ENCODE measurements at places on chromosomes 13 and 19.

- DNase-seq, result no peak
Measured at GRCh38 chr13:66950666-66951065, 279.5 kb downstream of the PCDH9 start.

DNA sequence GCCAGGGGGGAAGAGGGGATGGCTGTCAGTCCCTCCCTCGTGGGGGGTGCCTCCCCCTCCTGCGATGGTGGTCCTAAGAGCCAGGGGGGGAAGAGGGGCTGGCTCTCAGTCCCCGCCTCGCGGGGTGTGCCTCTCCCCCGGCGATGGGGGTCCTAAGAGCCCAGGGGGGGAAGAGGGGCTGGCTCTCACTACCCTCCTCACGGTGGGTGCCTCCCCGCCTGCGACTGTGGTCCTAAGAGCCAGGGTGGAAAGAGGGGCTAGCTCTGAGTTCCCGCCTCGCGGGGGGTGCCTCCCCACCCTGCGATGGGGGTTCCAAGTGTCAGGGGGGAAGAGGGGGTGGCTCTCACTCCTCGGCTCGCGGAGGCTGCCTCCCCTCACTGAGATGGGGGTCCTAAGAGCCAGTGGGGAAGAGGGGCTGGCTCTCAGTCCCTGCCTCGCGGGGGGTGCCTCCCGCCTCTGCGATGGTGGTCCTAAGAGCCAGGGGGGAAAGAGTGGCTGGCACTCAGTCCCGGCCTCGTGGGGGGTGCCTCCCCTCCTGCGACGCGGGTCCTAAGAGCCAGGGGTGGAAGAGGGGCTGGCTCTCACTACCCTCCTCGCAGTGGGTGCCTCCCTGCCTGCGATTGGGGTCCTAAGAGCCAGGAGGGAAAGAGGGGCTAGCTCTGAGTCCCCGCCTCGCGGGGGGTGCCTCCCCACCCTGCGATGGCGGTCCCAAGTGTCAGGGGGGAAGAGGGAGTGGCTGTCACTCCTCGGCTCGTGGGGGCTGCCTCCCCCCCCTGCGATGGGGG is 2325.6 kb upstream of the PCDH20 start:
- DNase-seq, result no peak

GRCh38 chr19:56670401-56670960 is 1.1 kb downstream of the ZNF835 start:
- no peak for DNase-seq

DNA sequence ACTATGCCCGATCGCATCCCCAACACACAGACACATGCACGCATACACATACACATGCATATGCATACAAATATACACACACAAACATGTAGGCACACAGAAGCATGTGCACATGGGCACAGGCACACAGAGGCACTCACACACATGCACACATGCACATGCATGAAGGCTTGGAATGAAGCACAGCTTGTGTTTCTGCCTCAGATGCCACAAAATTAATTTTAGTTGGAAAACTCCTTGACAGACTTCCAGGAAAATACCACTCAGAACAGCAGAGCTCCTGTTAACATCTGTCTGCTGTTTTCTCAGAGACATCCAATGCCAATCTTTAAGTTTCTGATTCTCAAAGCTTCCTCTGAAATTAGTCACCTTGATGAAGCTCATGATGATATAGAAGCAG is 532.7 kb downstream of the RFC3 start:
- no peak for DNase-seq

All from GM12892 (cell line).